ENCODE measurements at places on chromosomes 12 and 14.

DNA sequence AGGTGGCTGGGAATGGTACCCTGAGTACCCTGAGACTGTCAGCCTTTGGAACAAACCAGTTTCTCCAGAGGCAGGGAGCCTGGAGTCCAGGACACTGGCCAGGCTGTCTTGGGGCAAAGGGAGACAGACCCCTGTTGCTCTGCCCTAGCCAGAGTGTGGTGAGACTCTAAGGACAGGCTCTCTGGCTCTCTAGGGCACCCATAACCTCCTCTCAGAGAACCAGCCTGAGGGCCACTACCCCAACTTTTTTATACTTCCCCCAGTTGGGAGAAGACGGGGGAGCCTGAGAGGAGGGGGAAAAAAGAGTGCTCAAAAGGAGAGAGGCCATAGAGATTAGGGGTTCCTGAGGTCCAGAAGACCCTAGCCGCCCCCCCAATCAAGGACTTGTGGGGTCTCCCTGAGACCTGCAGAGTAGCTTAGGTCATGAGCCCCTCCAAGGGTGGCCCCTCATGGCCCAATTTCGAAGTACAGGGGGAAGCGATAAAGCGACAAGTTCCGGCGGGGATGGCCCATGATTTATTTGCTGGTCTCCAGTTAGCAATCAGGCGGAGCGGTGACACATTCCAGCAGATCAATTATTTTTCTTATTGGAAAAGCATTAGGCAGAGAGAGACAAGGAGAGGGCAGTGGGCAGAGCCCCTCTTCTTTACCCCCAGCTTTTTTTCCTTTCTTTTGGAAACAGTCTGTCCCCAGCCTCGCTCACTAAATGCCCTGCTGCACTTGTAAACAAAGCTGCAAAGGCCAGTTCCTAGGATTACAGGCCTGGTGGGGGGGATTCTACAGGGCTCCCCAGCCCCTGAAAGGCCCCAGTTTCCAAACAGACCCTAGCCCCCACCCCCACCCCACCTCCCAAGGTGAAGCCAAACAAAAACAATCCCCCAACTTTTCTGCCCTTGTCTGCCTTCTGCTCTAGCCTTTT, 1.5 kb downstream of the HOXC8 start:
- DNase-seq = no peak

- no peak for DNase-seq
Measured at GRCh38 chr14:97179573-97179972, 382.4 kb downstream of the VRK1 start.

GRCh38 chr12:71935594-71935993, 3.1 kb upstream of the TPH2 start:
- no peak for DNase-seq

DNA sequence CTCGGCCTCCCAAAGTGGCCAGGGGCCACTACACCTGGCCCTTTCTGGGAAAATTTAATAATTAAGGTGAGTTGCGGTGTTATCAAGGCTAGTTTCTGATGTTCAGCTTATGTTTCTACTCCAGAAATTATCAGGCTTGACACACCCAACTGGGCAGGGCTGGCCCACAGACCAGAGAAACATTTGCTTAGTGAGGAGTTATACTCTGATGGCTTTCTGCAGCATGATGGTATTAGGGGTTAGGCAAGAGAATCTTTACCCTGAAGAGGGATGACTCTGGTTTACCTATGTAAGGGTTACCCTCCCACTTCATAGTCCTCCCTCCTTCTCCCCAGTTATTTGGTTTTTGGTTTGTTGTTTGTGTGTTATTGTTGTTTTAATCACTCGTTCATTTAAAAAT, 24.5 kb upstream of the HECTD1 start:
- DNase-seq = no peak

DNA sequence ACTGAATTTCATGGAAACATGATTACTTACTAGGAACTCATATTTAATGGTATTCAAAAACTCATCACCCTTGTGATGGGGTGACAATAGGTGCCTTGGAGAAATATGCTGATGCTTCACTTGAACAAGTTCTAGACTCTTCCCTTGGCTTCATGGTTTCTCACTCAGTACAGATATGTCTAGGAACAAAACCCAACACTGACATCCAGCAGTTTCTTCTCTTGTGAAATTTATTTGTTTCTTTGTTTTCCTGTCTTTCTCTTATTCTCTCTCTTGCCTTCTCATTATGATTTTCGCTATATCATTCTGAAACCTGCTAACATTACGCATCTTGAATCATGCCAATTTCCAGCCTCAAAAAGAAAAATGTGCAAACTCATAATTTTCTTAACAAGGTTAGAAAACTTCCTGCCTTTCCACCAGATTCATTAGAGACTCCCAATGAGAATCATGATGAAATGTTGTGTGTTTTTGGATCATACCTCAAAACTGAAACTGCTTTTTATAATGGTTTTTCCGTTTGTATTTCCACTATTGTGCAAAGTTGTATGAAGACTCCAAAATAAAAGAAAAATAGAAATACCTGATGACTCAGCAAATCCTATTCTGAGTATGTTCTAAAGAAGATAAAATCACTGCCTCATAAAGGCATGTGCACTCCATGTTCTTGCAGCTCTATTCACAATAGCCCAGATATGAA, 1021.5 kb downstream of the TMEM121 start:
- no peak for DNase-seq

GRCh38 chr12:55061024-55061423, 41.2 kb downstream of the NEUROD4 start:
- no peak for DNase-seq

- DNase-seq = no peak
Measured at GRCh38 chr14:59356767-59357166, 108.4 kb downstream of the GPR135 start.

GRCh38 chr14:32468955-32469354, 139.9 kb downstream of the AKAP6 start:
- no peak for DNase-seq

GRCh38 chr14:91291786-91292405, 47.4 kb upstream of the GPR68 start:
- DNase-seq = no peak

DNA sequence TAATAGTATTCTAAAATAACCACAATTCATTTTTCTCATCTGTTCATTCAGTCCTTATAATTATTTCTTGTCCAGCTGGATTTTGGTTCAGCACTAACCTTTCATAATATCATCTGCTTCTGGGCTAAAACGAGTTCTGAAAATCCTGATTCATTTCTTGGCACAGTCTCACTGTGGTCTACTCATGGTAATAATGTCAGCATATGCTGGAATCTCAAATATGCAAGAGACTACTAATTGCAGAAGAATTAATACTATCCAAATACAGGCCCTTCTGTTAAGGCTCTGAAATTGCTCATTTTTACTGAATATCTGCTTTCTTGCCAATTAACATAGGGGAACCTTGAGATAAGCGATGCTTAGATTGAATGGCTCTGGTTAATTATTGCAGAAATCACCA, 597.1 kb downstream of the RPL10L start:
- DNase-seq = no peak

All from liver (tissue), 10 donors.